ENCODE measurements at places on chromosomes 11 and 22. TPM values are rescaled to one million over a fixed set of nuclear protein-coding genes. Genes with fewer than 3 reads are reported as not detected.

The OR10D3 gene
- total RNA-seq = not detected

The TRPM5 gene
- total RNA-seq = not detected

The FAM111B gene
- 7.4 TPM for total RNA-seq

The C1QTNF4 gene
- 0.21 TPM for total RNA-seq

The PNPLA2 gene
- 55.1 TPM for total RNA-seq

The CREB3L1 gene
- total RNA-seq = 3.7 TPM

The CCDC15 gene
- total RNA-seq = 0.59 TPM

The MAPK11 gene
- total RNA-seq = 5.9 TPM

The OLFML1 gene
- not detected for total RNA-seq

The SYT13 gene
- 6.5 TPM for total RNA-seq

The ANO3 gene
- not detected for total RNA-seq

The APOA4 gene
- not detected for total RNA-seq

The GUCY1A2 gene
- 0.05 TPM for total RNA-seq

The APLNR gene
- not detected for total RNA-seq

The MN1 gene
- 2.7 TPM for total RNA-seq

The SORL1 gene
- 1.8 TPM for total RNA-seq

The CARS1 gene
- total RNA-seq = 60.5 TPM

The STX5 gene
- 25.5 TPM for total RNA-seq

The PRR5 gene
- total RNA-seq = 13.3 TPM

The DLG2 gene
- total RNA-seq = 0.20 TPM

The HEPHL1 gene
- total RNA-seq = not detected

The HBE1 gene
- total RNA-seq = 0.16 TPM

The TEX54 gene
- not detected for total RNA-seq

The MRGPRX3 gene
- total RNA-seq = 0.09 TPM

The OR51I1 gene
- total RNA-seq = not detected

The ROBO4 gene
- not detected for total RNA-seq

The CCDC87 gene
- total RNA-seq = 0.63 TPM

The FAM180B gene
- not detected for total RNA-seq

The YPEL4 gene
- total RNA-seq = 0.39 TPM

The P2RY6 gene
- total RNA-seq = 6.2 TPM

The MUC5B gene
- 2.2 TPM for total RNA-seq

The IL10RA gene
- total RNA-seq = not detected

The MUC2 gene
- 0.16 TPM for total RNA-seq

The ABCC8 gene
- total RNA-seq = 8.7 TPM

The OR8A1 gene
- not detected for total RNA-seq

Data from A549 treated with Hydrocortisone at 1 μM for 4 hours (cell line).